ENCODE measurements at places on chromosomes 5 and 9.

- no peak for DNase-seq
Measured at GRCh38 chr9:20044686-20045085, 255.8 kb upstream of the SLC24A2 start.

DNA sequence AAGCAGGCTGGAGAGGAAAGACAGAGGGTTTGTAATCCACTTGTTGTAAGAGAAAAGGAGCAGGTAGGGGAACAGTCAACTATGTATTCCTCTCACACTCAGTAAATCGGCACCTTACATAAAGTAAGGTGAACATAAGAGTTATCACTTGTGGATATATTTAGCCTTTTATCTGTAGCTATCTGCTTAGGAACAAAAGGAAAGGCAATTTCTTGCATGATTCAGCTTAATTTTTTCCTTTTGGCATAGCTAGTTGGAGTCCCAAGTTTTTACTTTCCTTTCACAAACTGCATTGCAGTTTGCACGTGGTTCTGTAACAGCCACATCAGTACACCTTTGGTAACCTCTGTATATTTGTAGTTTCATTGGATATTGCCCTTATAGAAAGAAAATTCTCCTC is 250.9 kb upstream of the PIK3R1 start:
- no peak for DNase-seq

- no peak for DNase-seq
Measured at GRCh38 chr5:80054682-80055081, 19.5 kb downstream of the THBS4 start.

- DNase-seq, result no peak
Measured at GRCh38 chr5:124866355-124867136, 120.1 kb upstream of the ZNF608 start.

GRCh38 chr9:35711501-35712428 is 20.2 kb downstream of the TLN1 start:
- no peak for DNase-seq

Measured in tibial nerve (tissue), 4 donors.